ENCODE measurements at places on chromosomes 5 and 9.

GRCh38 chr9:126389992-126390391 lies 63.4 kb downstream of the MVB12B start:
- DNase-seq: no peak

- no peak for DNase-seq
Observed at GRCh38 chr5:146042628-146043279, 62.6 kb downstream of the PLAC8L1 start.

DNA sequence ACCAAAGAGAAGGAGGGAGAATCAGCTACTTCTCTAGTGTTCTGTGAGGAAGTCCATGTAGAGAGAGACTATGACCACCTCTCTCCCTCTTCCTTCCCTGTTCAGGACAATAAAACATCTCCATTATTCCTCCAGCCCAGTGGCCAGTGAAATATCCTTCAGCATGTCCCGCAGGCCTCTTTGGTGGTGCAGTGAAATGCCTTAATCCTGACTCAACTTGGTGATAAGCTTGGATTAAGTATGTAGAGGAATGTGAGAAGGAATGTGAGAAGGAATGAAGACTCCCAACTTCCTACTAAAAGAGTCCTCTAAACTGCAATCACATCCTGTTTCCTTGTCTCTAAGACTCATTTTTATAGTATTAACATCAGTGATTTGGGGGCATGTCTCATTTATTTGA lies 167.3 kb downstream of the TRPM3 start:
- DNase-seq: no peak

- no peak for DNase-seq
Observed at GRCh38 chr5:80034962-80035821, at the start of gene THBS4. TSS of gene THBS4 (plus strand) at chr5:80035348. CDS start at chr5:80035538, 190 bp downstream.

- DNase-seq: no peak
Observed at GRCh38 chr9:75672478-75672877, 218.0 kb upstream of the PCSK5 start.

- no peak for DNase-seq
Observed at GRCh38 chr5:79932510-79933504, 58.3 kb downstream of the MTX3 start.

- DNase-seq: no peak
Observed at GRCh38 chr5:28249771-28250415, 1211.5 kb upstream of the CDH9 start.

DNA sequence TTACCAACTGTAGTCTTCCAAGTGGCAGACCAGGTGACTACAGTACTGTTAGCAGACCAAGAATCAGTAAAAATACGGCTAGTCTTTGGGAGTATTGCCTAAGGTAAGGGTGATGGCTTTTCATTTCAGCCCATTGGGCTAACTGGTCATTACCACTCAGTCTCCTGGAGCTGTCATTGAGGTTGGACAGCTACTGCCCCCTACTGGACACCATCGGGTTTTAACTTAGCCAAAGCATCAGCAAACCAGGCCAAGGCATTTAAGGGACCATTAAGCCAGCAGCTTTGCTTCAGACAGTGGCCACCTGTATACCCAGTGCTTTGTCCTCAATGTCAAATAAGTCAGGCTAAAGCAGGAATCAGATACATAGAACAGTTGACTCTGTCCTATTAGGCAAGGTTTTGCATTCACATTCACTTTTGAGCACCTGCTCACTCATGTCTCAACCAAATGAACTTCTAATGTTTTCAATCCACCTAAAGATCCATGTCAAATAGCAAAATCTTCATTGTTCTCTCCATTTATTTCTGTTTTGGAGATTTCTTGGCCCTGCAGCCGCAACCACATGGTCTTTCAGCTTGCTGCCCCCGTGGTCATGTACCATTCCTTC lies 117.2 kb downstream of the INVS start:
- peak; percentile 68 for DNase-seq

GRCh38 chr9:97478301-97478981 lies 23.0 kb upstream of the TMOD1 start:
- no peak for DNase-seq

DNA sequence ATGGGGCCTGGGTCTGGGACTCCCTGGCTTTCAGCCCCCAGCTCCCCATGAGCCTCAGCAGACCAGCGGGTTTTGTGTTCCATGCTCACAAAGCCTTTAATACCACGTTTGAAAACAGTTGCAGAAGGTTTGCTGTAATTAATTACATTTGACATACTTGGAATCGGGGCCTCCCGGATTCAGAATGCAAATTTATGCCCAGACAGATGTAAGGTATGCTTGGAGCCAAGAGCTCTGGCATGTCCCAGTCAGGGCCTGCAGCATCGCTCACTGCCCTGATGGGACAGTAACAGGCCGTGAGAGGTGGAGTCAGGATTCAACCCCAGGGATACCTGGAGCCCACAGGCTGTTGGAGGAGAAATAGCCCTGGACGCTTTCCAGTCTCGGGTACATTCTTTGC lies 12.2 kb downstream of the ZNF618 start:
- DNase-seq: no peak

DNA sequence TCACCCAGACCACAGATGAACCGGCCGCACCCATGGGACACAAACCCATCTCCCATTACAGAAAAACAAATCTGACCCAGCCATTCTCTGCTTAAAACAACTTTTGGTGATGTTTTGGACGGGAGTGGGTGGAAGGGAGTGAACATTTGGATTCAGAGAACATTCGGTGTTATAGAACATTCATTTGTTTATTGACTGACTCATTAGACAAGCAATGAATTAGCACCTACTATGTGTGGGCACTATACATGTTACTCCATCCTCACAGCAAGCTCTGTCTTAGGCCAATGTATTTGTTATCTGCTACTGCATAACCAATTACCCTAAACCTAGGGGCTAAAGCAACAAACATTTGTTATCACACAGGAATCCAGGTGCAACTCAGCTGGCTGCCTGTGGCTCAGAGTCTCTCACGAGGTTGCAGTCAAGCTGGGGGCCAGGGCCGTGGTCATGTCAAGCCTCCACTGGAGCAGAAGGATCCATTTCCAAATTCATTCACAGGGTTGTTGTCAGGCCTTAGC lies 5.1 kb upstream of the ERGIC1 start:
- no peak for DNase-seq

- no peak for DNase-seq
Observed at GRCh38 chr9:5621327-5621726, 7.6 kb upstream of the RIC1 start.

GRCh38 chr5:157913575-157913974 lies 54.6 kb upstream of the CLINT1 start:
- DNase-seq: no peak

DNA sequence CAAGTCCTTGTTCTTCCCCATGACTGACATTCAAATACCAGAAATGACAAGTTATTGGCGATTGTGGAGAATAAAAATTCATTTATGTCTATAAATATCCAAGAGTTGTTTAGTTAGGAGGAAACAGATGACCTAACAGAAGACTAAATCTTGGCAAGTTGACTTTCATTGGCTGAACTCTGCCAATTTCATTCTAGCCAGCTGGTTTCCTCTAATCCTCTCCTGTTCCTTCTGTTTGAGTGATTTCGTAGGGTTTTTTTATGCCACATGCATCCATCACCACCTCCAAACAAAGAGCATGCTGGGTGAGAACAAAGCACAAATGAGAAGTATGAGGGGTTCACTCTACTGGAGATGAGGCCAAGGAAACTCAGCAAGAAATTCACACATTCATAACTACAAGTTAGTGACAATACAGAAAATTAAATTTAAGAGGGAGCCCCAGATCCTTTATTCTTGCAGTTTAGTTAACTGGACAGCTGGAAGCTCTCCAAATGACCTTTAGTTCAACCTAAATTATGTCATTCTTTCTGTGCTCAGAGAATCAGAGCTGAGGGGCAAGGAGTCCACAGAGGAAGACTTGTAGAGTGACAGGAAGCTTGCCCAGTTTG lies 932.0 kb downstream of the TLE4 start:
- DNase-seq: no peak

- DNase-seq: peak; percentile 74
Observed at GRCh38 chr9:36136272-36136893, at the start of gene GLIPR2. TSS of gene GLIPR2 (plus strand) at chr9:36136733. CDS start at chr9:36136779, 46 bp downstream.

- DNase-seq: no peak
Observed at GRCh38 chr5:108418197-108418596, 36.3 kb upstream of the FBXL17 start.

DNA sequence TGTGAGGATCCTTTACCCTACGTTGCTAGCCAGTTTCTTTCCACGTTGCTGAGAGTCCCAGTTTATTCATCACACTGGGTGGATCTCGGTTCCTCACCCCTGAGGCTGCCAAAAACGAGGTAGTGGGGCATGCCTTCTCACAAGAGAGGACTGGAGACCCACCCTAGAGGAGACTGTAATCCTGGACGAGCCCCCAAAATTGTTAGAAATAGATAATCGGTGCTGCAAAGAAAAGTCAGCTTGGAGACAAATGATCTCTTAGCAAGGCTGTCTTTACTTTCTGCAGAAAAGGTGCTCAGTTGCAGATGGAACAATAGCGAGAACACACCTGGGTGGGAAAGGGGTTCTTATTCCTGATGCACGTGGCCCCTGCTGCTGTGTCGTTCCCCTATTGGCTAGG lies 101.8 kb downstream of the TMEM167A start:
- no peak for DNase-seq

- DNase-seq: no peak
Observed at GRCh38 chr5:81315830-81316229, 14.4 kb downstream of the ZCCHC9 start.

DNA sequence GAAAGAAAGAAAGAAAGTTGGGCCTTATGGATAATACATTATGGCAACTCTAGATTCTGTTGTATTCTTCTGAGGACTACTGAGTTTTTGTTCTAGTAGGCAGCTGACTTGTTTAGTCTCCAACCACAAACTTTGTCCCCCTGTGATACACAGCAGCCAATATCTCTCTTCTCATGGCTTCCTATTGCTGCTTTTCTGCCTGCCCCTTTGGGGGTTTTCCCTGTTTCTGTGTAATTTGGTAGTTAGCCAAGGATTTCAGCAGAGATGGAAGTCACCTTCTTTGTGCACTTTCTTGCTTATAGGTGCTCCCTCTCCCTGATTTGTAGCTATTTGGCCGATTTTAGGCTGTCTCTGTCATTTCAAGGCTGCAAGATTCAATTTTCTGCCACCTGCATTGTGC lies 109.6 kb downstream of the FGF1 start:
- no peak for DNase-seq

- no peak for DNase-seq
Observed at GRCh38 chr5:149799965-149800516, 69.9 kb downstream of the PPARGC1B start.

DNA sequence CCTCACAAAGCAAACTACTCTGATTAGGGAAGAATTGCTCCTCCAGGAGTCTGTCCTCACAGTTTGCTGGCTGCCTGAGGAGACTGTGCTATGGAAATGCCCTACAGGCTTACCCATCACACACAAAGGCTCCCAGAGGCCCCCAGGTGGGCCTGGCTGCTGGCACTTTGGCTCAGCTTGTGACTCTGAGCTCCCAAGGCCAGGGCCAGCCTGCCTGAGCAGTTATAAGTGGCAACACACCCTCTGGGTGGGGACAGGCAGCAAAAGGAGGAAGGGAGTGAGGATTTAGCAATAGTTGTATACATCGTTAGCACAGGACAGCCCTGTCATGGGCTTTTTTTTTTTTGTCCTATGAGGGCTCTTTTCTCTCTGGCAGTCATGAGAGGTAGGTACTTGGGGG lies 103.5 kb downstream of the DAPK1 start:
- no peak for DNase-seq

- no peak for DNase-seq
Observed at GRCh38 chr9:97243606-97244005, 63.9 kb upstream of the CCDC180 start.

DNA sequence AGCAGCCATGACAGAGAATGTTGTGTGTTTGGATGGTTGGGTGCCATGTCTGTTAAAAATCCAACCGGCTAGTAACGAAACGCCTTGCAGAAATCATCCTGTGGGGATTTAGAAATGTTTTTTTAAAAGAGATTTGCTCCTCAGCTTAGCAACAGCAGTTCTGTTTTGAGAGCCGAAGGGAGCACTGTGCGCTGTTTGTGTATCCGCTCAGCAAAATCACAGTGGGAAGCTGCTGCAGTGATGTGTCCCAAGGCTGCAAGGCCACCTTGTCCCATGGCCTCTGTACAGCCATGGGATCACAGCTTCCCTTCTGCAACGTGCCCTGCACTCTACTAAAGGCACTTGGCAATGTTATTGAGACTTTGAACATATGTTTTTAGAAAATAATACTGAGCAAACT lies 40.9 kb downstream of the TRIO start:
- no peak for DNase-seq

DNA sequence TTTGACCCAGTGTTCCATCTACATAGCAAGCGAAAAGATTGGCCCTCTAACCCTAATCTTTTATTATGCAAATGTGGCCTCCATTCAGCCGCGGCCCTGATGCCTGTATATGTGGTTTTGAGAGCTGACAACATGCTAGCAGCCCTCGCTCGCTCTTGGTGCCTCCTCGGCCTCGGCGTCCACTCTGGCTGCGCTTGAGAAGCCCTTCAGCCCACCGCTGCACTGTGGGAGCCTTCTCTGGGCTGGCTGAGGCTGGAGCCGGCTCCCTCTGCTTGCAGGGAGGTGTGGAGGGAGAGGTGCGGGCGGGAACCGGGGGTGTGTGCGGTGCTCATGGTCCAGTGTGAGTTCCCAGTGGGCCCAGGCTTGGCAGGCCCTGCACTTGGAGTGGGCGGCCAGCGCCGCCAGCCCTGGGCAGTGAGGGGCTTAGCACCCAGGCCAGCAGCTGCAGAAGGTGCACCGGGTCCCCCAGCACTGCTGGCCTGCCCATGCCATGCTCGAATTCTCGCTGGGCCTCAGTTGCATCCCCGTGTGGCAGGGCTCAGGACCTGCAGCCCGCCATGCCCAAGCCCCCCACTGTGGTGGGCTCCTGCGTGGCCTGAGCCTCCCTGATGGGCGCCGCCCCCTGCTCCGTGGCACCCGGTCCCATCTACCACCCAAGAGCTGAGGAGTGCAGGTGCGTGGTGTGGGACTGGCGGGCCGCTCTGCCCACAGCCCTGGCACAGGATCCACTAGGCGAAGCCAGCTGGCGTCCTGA lies 757.5 kb upstream of the CTNND2 start:
- no peak for DNase-seq

DNA sequence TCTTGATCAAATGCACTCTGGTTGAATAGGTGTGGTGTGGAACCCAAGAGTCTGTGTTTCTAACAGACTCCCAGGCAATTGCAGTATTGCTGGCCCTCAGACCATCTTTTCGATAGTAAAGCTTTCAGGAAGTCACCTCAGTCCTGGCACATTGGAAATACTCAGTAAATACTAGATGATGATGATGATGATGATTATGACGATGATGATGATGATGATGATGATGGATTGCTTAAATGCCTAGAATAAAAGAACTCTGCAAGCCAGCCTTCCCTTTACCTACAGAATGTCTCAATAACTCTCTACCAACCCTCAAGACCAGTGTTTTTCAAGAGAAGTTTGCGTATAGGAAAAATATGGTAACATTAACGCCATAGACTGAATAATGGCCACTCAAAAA lies 268.0 kb downstream of the DNAH5 start:
- no peak for DNase-seq

- no peak for DNase-seq
Observed at GRCh38 chr5:179768326-179769085, 25.3 kb upstream of the LTC4S start.

GRCh38 chr9:2502760-2503159 lies 118.8 kb upstream of the VLDLR start:
- no peak for DNase-seq

GRCh38 chr9:77982581-77983319 lies 48.9 kb downstream of the GNAQ start:
- DNase-seq: no peak

GRCh38 chr5:6719896-6720560 lies 6.8 kb downstream of the TENT4A start:
- no peak for DNase-seq

- no peak for DNase-seq
Observed at GRCh38 chr9:85702726-85703289, 38.9 kb downstream of the AGTPBP1 start.

- DNase-seq: no peak
Observed at GRCh38 chr9:76153902-76154629, 240.2 kb downstream of the RFK start.
